Germinal center (tissue), 1 donor: ENCODE measurements at places on chromosomes 2 and 18.

- no peak for DNase-seq
Measured at GRCh38 chr2:10990561-10991111, 78.9 kb downstream of the KCNF1 start.

- no peak for DNase-seq
Measured at GRCh38 chr2:189536830-189537229, 43.8 kb downstream of the SLC40A1 start.

DNA sequence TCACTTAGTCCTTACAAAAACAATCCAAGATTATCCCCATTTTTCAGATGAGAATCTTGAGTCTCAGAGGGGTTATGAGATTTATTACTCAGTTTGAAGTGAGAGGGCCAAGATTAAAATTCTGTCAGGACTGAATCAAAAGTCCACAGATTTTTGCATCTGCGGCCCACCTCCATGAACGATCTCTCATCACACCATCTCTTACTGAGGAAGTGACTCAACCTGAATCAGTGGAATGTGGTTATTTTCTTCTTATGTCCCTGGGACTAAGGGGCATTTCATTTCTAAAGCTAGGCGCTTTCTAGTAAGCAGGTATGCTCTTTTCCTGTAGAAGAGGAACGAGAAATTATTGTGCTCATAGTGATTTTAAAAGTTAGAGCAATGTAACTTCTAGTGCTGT lies 360.3 kb upstream of the SPHKAP start:
- no peak for DNase-seq

GRCh38 chr2:61543062-61543461 lies 4.9 kb upstream of the XPO1 start:
- DNase-seq: no peak

- no peak for DNase-seq
Measured at GRCh38 chr2:238587776-238588660, 161.3 kb downstream of the ASB1 start.

- no peak for DNase-seq
Measured at GRCh38 chr2:146267093-146267492, 1577.7 kb upstream of the ACVR2A start.

DNA sequence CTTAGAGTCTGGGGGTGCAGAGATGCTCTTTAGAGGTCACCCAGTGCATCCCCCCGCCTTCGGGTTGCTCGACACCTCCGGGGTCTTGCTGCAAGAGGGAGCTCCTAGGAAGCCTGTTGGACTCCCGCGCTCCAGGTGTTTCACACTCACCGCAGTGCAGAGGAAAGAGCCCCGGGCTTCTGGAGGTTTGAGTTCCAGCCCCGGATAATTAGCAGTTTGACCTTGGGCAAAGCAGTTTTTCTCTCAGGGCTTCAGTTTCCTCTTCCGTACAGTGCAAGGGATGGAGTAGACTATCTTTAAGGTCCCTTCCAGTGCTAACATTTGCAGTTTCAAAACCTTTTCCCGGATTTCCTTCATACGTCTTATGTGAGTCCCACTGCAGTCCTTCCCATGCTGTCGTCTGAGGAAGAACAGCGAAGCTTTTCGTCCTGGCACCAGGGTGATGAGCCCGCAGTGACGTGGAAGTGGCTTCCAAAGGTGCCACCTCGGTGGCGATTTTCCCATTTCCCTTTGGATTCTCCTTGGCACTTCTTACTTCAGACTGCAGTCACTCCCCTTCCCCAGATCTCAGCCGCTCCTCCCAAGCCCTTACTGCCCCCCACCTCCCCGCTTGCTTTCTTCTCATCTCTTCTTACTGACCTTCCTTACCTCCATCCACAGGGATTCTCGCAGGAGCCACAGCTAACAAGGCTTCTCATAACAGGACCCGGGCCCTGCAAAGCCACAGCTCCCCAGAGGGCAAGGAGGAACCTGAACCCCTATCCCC lies 585 bp downstream of the PNKD start:
- DNase-seq: no peak

DNA sequence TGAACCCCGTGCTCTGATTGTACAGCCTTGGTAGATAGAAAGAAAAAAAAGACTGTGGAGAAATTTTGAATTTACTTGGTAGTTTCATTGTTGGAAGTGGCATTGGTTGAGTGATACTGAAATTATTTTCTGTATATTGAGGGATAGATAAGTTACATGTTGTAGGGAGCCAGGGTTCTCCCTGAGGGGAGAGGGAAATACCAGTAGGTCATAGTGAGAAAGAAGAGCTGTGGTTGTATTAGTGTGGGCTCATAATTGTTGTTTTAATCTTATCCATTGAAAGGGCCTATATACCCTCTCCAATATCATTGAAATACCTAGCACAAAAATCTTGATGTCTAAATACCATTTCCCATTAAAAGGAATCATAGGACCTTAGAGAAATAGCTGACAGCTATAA lies 16.9 kb upstream of the RAB31 start:
- no peak for DNase-seq

DNA sequence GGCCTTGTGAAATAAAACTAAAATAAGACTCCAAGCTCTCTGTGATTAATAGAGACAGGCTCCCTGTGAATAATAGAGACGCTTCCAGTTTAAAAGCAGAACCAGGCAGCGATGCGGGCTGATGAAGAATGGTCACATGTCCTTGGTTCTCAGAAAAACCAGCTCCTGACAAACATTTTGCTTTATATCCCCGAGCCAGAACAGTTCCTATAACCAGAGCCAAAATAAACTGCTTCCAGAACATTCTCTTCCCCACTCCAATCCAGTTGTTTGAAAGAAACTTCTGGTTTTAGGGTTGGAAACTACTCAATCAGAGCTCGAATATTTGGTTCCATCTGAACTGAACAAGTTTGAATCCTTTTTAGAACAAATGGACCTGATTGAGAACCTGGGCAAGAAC lies 213.7 kb downstream of the TSN start:
- DNase-seq: no peak

DNA sequence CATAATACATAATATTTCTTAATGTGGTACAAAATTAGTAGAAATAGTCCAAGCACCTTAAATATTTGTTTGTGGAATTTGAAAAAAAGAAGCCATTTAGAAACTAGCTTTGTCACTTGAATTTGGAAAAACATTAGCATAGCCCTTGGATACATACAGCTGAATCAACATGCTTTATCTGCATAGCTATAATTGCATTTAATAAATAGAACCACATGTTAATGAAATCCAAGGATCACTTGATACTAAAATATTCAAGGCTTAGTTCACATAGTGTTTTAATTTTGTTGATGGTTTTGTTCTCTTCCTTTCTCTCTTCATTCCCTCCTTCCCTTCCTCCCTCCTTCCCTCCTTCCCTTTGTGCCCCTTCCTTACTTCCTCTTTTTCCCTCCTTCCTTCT lies 169.4 kb upstream of the NRXN1 start:
- DNase-seq: no peak

DNA sequence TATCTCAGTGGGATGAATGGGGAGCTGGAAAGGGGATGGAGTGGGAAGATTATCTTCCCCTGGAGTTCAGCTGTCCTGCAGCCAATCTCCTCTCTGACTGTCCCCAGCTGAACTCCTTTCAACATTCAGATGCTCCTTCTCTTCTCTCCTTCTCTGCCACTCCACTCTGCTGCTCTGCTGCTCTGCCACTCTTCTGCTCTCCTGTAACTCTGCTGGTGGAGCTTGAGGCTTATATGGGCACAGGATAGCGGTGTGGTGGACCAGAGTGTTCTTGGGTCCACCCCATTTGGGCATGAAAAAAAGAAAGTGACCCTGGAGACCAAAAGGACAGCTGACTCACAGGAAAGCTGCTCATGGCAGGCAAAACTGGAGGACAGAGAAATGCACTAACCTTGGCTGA lies 26.6 kb downstream of the FAHD2B start:
- no peak for DNase-seq

DNA sequence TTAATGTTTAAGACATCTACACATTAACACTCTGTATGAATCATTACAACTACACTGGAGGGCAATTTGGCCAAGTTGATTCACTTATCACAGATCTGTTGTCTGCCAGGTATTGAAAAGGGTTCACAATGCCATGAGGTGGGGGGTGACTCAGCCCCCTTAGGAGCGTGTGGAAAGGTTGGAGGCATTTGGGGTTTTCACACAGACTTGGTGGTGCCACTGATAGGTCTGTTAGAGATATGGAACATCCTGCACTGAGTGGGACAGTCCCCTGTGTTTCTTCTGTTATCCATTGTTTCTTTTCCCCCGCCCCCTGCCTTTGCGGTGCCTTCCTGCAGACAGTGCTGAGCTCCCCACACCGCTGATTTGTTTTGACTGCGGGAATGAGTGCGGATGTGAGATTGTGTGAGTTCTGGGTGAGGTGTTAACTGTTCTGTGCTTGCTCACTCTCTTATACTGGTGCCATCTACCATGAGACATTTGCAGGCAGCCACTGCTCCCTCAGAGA lies 9.3 kb upstream of the TSN start:
- no peak for DNase-seq

GRCh38 chr2:235945608-235946140 lies 222.5 kb downstream of the GBX2 start:
- DNase-seq: no peak
